ENCODE measurements at places on chromosomes 5 and 9.

DNA sequence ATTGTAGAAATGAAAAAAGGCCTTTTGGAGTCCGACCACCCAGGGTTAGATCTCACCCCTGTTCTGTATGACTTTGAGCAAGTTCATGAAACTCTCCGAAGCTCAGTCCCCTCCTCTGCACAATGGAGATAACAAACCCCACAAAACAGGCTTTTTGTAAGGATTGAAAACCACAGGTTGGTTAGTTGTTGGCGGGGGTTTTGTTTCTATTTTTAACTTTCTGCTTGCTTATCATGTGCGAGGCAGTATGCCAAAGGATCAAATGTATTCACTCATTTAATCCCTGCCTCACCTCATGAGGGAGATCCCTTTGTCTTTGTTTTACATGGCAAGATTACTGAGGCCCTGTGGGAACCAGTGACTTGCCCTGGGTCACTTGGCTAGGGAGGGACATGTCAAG lies 539.1 kb downstream of the CDK5RAP2 start:
- DNase-seq = no peak

GRCh38 chr9:80866121-80866520 lies 823.2 kb downstream of the TLE1 start:
- DNase-seq = no peak

- no peak for DNase-seq
Observed at GRCh38 chr9:134897584-134898170, 17.1 kb downstream of the FCN2 start.

GRCh38 chr5:150112201-150113046 lies 26.1 kb upstream of the CSF1R start:
- DNase-seq = peak; percentile 18

- no peak for DNase-seq
Observed at GRCh38 chr9:1606253-1606652, 408.9 kb upstream of the SMARCA2 start.

GRCh38 chr5:35904443-35905132 lies 33.8 kb downstream of the CAPSL start:
- peak; percentile 41 for DNase-seq

DNA sequence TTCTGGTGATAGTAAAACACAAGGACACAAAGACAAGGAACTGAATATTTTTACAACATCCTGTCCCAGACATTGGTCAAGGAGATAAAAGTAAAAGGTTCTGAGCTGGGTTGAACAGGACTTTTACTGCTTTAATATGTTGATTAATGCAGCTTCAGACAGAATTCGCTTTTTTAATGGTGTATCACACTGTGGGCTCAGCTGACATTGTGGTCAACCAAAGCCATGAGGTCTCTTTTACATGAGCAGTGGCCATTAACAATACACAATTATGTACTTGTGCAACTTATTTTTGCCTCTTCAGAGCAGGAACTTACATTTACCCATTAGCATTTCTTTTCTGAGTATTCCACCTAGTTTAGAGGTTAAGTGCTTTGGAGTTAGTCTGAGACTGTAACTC lies 22.8 kb upstream of the ERBIN start:
- no peak for DNase-seq

DNA sequence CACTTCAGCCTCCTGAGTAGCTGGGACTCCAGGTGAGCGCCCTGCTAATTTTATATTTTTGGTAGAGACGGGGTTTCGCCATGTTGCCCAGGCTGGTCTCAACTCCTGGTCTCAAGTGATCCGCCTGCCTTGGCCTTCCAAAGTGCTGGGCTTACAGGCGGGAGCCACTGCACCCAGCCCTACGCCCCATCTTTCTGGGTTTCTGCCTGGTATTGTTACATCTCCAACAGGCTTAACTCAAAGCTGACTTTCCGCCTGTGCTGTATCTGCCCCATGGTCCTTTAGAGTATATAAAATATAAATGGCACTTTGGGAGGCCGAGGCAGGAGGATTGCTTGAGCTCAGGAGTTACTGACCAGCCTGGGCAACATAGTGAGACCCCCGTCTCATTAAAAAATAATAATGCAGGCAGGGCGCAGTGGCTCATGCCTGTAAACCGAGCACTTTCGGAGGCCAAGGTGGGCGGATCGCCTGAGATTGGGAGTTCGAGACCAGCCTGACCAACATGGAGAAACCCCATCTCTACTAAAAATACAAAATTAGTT lies 36.5 kb upstream of the GLDC start:
- no peak for DNase-seq

- DNase-seq = no peak
Observed at GRCh38 chr9:20684875-20685696, 1.0 kb downstream of the FOCAD start.

DNA sequence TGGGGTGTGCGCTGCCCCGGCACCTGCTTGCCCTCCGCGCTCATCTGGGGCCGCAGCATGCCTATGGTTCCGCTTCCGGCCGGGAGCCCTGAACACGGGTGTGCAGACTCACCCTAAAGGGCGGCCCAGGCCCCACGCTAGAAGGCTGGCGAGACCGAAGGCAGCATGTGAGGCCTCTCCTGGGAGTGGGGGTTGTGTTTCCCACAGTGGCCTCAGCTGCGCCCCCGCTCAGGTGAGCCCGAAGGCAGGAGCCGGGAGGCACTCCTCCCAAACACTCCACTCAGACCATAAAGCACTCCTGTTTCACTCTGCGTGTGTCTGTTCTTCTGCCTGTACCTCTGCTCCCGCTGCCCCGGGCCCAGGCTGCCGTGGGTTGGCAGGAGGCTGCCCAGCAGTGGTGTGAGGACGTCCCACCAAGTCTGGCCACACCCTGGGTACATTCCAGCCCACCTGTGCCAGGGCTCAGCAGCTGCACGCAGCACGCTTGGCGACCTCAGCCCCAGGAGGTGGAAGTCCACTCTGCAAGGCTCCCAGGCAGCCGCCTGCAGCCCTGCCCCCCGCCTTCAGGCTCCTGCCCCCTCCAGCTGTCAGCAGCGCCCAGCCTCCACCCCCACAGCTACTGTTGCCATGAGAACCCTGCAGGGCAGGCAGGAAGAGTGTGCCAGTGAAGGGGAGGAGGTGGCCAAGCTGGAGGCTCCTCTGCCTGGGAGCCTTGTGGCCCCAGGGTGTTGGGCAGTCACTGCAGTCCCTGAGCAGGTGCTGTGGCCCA lies 1.2 kb upstream of the AJM1 start:
- no peak for DNase-seq

GRCh38 chr9:136345281-136346156 lies 18.0 kb downstream of the DNLZ start:
- DNase-seq = no peak

- no peak for DNase-seq
Observed at GRCh38 chr5:72313141-72313540, 6.9 kb downstream of the MRPS27 start.

DNA sequence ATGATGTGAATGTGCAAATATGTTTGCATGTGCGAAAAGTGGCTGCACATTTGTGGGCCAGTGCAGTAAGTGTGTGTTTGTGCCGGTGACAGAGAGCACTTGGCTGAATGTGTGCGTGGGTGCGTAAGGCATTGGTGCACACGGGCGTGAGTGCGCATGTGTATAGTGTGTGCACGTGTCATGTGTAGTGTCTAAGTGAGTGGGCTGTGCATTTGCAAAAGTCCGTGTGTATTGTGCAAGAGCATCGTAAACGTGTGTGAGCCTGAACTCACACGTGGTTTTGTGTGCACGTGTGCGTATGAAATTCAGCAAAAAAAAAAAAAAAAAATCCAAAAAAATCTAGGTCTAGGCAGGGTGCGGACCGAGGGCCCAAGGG lies 6.5 kb upstream of the EBF1 start:
- no peak for DNase-seq

DNA sequence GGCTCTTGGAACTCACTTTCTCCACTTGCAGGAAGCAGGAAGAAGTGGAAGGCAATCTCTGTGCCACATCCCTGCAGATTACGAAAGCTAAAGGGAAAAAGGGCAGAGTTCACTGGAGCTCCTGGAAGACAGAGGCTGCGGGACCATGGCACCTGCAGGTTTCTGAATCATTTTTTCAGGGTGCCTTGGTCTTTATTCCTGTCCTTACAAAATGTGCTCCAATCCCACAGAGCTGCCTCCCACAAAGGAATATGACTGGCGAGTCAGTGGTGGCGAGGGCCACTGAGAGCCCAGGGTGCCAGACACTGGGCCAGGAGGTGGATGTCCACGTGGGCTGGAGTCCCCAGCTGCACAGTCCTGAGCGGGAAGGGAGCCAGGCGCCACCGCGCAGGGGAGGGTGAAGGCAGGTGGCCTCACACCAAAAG lies 183.0 kb downstream of the FANCC start:
- no peak for DNase-seq

GRCh38 chr5:90015584-90016018 lies 394.0 kb downstream of the CETN3 start:
- no peak for DNase-seq

DNA sequence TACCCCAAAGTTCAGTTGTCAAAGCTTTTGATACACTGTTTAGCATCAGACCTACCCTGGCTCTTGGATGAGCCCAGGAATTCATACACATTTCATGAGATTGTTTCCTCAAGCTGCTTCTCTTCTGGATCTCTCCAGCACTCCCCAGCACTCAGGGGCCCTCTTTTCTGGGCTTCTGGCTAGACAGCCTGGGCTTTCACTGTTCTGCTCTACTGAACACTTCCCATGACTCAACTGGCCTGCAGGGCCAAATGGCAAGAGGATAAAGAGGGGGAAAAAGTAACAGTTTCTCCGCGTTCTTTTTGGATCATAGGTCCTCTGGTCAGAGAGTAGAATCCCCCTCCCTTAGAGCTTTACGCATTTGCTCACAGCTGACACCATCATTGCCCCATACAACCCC lies 20.9 kb upstream of the LURAP1L start:
- DNase-seq = no peak

GRCh38 chr9:4796988-4797853 lies 4.5 kb downstream of the RCL1 start:
- DNase-seq = no peak

- DNase-seq = no peak
Observed at GRCh38 chr5:132961887-132962286, 1.5 kb downstream of the AFF4 start.

DNA sequence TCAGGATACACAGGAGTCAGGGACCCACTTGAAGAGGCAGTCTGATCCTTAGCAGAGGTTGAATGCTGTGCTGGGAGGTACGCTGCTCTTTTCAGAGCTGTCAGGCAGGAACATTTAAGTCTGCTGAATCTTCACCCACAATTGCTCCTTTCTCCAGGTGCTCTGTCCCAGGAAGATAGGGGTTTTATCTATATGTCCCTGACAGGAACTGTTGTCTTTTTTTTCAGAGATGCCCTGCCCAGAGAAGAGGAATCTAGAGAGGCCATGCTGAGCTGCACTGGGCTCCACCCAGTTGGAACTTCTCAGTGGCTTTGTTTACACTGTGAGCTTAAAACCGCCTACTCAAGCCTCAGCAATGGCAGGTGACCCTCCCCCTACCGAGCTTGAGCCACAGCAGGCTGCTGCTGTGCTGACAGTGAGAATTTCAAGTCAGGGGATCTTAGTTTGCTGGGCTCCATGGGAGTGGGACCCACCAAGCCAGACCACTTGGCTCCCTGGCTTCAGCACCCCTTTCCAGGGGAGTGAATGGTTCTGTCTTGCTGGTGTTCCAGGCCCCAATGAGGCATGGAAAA lies 169.0 kb downstream of the FBXL17 start:
- DNase-seq = no peak

All from activated CD8-positive, alpha-beta T cell treated with anti-CD3 and anti-CD28 coated beads, Interleukin-2, amount 10 ng/mL, durations not matched to agents 7 days and 5 days (primary cell).